ENCODE measurements at places on chromosomes 13 and 19.

GRCh38 chr19:35380450-35381124 lies 9.7 kb downstream of the GPR42 start:
- no peak for DNase-seq

DNA sequence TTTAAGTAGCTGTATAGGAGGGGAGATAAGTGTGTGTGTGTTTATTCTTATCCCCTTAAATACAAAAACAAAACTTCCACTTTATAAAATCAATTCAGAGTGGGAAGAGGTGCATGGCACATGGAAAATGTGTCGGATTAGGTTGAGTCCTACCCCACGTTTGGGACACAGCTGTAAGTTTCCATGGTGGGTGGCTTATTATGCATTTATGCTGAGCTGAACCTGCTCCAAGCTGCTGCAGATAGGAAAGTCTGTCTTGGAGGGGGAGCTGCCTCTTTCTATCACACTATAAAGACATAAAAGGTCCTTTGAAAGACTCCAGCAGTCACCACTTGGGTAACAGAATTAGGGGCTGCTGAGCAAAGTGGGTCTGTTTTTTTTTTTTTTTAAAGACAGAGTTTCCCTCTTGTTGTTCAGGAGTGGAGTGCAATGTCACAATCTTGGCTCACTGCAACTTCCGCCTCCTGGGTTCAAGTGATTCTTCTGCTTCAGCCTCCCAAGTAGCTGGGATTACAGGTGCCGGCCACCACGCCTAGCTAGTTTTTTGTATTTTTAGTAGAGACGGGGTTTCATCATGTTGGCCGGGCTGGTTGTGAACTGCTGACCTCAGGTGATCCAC lies 15.2 kb downstream of the ACTN4 start:
- no peak for DNase-seq

DNA sequence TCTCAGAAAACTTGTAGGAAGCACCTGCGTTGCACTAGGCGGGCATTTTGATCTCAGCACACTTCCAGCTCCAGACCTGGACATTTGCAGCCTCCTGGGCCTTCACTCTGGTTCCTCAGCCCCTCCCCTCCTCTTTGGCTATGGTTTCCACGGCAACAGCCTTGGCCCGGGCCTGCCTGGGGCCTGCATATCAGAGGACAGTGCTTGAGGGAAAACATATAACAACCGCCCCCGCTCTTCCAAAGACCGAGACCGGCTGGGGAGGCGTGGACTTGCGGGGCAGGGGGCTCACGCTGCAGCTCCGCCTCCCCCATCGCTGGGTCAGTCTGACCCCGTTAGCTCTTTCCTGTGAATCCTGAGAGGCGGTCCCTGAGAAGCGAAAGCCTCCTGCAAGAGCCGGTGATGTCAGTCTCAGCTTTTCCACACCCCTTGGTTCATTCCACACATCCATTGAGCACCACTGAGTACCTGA lies 125.7 kb upstream of the PEG3 start:
- no peak for DNase-seq

DNA sequence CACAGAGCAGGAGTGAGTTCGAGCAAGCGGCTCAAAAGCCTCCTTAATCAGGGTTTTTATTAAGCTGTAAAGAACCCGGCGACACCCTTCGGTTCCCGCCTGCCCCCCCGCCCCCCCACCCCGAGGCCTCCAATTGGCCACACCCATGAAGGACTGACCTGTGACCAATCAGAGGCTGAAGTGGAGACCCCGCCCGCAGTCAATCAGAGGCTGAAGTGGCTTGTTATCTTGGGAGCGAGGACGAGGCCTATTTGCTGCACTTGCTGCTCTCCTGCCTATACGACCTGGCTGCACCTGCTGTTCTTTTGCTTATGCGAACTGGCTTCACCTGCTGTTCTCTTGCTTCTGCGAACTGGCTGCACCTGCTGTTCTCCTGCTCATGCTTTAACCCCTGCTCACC lies 844.9 kb downstream of the OLFM4 start:
- DNase-seq, result no peak

GRCh38 chr13:42394361-42394708 lies 122.4 kb downstream of the AKAP11 start:
- no peak for DNase-seq

GRCh38 chr19:5045956-5046338 lies 77.0 kb downstream of the KDM4B start:
- DNase-seq, result no peak
